Left cardiac atrium (tissue), 4 donors: ENCODE measurements at places on chromosomes 2 and 18. TPM values are rescaled to one million over a fixed set of nuclear protein-coding genes. Genes with fewer than 3 reads are reported as not detected.

GAREM2 gene
- total RNA-seq: 4.2 TPM

DNA sequence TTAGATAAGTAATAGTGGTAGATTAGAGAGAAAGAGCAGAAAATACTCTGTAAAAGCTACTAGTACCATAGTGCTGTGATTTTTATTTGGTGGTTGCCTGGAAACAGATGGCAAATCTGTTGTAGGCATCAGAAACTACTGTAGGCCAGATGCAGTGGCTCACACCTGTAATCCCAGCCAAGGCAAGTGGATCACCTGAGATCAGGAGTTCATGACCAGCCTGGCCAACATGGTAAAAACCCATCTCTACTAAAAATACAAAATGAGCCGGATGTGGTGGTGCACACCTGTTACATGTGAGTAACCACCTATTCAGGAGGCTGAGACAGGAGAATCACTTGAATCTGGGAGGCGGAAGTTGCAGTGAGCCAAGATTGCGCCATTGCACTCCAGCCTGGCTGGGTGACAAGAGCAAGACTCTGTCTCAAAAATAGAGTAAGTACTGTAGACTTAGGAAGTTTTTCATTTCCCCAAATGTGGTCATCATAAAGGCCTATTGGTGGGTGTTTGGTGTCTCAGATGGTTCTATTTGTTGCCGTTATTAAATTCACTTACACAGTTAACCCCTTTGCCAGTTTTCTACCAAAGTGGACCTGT lies 79.6 kb downstream of the SPTBN1 start:
- peak; percentile 37 for DNase-seq

RGPD4 gene
- total RNA-seq: 0.06 TPM

EVX2 gene
- not detected for total RNA-seq

GRCh38 chr2:7280790-7281189 lies 363.6 kb downstream of the RNF144A start:
- DNase-seq: no peak

DNA sequence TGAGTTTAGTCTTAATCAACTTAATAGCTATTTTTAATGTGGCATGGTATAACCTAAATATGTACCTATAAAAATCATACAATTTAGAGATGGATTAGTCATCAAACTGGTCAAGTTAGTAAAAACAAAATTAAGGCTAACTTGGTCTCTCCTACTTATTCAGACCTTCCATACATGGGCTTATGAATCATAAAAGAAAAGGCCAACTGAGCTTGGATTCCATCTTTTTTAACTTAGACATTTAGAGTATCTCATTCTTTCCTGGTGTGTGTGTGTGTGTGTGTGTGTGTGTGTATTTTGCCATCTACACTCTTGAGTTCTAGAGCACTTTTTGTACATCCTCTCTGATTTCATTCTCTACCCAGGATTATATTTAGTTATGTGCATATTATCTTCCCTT lies 637.5 kb downstream of the PLCL1 start:
- no peak for DNase-seq

TNFAIP6 gene
- 7.6 TPM for total RNA-seq
